Karpas-422 (cell line): ENCODE measurements at places on chromosomes 7 and 10.

- no peak for DNase-seq
Observed at GRCh38 chr10:9950070-9950469, 1067.6 kb upstream of the CELF2 start.

GRCh38 chr7:111043561-111043960 is 47.4 kb upstream of the LRRN3 start:
- no peak for DNase-seq

GRCh38 chr10:43939389-43939938 is 290.8 kb upstream of the ZNF32 start:
- DNase-seq = peak; percentile 95

- no peak for DNase-seq
Observed at GRCh38 chr7:103598326-103598905, 152.4 kb upstream of the SLC26A5 start.

DNA sequence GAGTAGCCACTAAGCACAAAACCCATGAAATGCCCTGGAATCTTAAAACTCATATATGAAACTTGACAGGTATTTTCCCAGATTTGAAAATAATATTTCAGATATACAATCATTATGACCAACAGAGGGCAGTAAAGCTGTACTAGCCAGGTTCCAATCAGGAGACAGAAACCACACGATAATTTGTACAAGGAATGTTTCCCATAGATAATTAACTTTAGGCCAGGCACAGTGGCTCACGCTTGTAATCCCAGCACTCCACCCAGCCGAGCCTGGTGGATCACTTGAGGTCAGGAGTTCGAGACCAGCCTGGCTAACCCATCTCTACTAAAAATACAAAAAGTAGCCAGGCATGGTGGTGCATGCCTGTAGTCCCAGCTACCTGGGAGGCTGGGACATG is 31.0 kb upstream of the NUB1 start:
- DNase-seq = peak; percentile 61

DNA sequence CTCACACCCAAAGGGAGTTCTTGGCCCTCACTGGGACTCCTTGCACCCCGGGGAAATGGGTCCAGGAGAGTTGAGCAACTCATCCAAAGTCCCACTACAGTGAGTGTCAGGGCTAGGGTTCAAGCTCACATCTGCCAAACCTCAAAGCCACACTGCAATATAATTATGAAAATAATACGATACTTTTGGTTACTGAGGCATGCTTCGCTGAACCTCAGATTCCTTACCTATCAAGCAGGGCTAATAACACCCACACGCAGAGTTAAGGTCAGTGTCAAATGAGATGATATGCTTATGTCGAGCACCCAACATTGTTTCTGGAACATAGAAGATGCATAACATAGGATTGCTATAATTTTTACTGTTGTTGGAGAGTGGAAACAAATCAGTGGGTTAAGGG is 58.2 kb downstream of the BPGM start:
- peak; percentile 51 for DNase-seq

DNA sequence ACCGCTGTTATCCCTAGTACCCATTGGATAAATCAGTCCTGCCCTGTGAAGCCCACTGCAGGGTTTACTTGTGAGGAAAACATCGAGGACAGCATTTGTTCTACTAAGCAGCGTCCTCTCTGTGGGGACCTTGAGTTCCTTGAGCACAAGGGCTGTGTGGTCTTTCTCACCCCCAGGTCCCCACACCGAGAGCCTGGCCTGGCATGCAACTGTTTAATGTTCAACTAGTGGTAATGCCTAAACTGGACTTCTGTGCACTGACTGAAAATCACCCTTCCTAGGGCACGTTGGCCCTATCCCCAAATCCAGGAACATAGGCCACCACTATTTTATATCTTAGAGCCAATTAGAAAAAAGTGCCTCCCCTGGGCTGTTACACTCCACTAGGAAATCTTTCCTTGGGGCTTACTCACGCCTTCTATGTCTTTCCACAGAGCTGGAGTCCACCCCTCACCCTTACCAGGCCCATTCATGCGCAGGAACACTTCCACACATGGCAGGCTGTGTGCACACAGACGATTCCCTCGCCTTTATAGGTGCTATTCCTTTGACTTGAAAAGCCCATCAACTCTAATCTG is 1.7 kb upstream of the TMEM213 start:
- no peak for DNase-seq

DNA sequence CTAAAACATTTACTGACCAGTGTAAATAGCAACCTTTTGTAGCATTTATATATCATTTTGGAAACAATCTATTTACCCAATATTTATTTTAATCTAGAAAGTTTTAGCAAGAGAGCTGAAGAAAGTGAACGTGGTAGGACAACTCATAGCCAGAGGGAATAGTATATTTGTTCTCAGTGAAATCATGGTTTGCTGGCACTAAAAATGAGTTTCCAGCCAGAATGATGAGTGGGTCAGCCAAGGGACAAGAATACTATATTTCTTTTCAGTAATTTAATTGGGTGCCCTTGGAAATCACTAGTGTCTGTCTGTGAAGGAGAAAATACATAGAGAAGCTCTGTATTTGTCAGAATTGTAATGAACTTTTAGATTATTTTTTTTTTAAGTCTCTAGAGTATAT is 74.9 kb downstream of the MINPP1 start:
- no peak for DNase-seq

DNA sequence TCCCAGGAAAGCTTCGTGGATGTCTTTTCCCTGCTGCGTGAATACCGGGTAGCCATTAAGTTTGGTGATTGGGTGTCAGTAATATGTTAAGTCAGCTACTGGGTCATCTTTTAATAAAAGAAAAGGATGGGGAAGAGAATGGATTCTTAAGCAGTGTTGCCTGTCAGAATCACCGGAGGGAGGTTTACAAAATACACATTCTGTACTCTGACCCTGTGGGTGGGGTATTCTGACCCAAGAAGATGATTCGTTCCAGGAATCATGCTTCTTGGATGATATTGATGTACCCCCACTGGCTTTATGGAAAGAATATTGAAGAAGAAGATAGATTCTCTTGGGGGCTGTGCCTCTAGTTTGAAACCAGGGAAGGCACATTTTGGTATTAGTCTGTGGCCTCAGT is 18.3 kb downstream of the SGPL1 start:
- DNase-seq = no peak

DNA sequence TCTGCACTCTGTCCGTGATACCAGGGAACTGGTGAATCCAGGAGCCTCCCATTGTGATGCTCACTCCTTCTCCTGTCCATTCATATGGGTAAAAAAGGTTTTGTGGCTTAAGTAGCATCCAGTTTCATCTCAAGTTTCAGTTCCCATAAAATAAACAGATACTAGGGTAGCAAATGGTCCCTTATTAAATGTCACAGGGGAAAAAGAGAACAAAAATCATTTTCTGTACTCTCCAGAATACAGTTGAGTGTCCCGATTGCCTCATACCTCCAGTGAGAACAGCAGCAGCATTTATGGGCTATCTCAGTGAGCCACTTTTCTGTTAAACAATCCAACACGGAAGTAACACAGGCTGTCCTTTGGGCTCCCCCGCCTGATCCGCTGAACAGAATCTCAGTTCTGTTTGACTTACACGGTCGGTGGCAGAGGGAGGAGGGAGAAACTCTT is 179.6 kb downstream of the CELF2 start:
- no peak for DNase-seq

DNA sequence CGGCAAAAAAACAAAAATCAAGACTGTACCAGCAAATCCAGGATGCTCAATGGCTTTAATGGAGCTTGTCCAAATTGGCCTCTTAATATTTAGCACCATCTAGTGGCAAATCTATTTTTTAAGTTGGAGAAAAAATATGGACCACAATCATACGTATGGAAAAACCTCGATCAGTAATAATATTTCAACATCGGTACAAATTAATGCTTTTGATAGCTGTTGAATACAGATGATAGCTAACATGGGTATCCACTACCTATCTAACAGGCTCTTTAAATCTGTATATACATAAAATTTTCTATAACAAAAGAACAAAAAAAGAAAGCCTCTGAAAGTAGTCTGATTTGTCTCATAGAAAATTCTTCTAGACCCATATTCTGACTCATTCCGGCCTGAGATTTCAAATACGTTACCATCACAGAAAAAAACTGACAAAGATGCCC is 29.2 kb downstream of the COA1 start:
- DNase-seq = peak; percentile 86

DNA sequence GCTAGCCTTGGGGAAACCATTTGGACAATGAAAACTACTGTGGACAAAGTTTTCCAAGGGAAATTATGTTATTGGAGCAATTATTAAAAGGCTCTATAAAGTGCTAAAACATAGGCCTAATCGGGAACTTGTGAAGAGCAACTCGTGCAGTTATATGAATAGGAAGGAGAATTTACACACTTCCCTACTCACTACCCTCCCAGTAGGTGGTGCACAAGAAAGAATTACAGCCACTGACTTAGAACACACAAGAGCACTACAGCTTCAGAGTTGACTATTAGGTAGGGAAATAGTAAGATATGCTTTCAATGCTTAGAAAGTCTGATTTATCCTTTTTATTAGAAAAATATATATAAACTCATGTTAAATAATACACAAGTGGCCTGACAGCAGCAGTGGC is 47.2 kb downstream of the GSAP start:
- DNase-seq = no peak

- no peak for DNase-seq
Observed at GRCh38 chr10:129056734-129057689, 410.0 kb upstream of the MGMT start.
